ENCODE measurements at places on chromosomes 5 and 9.

- DNase-seq, result no peak
Measured at GRCh38 chr5:108762660-108763059, 15.0 kb downstream of the FER start.

DNA sequence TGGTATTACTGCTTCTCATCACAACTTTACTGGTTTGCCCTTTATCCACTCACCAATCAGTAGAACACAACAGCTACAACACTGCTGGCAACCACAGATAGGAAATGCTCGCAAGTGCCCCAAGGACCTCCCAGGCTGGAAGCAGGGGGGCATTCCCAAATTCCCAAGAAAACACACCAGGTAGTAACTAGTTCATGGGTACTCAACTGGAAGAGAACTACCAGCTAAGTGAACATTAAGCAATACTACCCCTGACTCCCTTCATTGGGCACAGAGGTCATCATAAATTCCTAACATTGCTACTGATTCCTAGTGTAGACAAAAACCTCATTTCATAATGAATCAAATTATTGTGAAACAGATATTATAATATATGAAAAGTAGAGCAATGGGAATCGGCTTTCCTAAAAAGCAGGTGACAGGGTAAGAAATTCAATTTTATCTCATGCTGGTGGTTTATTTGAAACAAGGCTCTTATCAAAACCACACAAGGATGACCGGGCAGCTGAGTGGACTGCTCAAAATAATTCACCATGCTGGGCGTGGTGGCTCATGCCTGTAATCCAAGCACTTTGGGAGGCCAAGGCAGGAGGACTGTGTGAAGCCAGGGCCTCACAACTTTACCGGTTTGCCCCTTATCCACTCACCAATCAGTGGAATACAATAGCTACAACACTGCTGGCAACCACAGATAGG, 81.6 kb downstream of the TLE1 start:
- no peak for DNase-seq

- no peak for DNase-seq
Measured at GRCh38 chr9:38084556-38084880, 15.5 kb upstream of the SHB start.

DNA sequence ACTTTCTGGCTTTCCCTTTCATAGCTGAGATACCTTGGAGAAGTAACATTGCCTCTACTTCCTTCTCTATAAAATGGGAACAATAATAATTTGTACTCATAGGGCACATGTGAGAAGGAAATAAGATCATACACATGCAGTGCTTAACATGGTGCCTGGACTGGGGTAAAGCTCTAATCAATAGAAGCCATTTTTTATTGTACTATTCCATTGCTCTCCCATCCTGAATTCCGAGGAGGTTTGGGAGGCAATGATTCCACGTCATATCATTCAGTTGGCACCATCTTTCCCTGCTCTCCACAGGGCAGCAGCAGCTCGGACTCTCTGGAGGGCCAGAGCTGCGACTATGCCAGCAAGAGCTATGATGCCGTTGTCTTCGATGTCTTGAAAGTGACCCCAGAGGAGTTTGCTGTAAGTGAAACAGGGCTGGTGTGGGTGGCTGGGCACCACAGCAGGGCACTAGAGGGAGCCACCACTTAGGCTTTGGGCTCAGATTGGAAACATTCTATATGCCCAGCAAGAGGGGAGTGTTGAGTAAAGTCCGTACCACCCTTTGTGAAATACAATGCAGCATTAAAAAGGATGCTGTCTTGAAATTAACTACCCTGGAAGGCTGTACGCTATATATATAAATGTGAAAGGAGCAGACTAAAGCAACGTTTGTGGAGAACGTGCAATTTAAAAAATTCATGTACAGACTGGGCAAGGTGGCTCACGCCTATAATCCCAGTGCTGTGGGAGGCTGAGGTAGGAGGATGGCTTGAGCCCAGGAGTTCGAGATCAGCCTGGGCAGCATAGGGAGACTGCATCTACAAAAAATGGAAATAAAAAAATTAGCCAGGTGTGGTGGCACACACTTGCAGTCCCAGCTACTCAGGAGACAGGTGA, 51.2 kb downstream of the RALGPS1 start:
- peak; percentile 57 for DNase-seq

DNA sequence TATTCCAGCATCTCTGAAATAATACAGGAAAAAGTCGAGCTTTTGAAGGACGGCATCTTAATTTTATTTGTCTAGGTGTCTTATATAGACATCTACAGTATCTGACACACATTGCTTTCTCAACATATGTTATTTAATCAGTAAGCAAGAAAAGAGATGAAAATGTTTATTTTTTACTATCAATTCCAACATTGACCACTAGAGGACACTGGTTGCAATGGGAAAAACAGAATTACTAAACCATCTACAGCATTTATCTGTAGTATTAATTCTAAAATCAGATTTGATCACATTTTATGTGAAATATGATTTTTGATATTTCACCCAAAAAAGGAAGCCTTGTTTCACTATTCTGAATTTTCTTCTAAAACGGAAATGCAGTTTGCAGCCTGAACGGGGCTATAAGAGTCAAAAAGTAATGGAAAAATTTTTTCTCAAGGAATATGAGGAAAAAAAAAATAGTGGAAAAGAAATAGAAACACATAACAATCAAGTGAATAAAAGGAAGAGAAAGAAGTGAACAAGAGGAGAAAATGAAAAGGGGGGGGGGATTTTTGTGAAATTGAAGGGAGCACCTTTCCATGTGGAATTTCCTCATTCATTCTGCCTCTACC, 98.6 kb downstream of the OSTF1 start:
- DNase-seq, result peak; percentile 62

DNA sequence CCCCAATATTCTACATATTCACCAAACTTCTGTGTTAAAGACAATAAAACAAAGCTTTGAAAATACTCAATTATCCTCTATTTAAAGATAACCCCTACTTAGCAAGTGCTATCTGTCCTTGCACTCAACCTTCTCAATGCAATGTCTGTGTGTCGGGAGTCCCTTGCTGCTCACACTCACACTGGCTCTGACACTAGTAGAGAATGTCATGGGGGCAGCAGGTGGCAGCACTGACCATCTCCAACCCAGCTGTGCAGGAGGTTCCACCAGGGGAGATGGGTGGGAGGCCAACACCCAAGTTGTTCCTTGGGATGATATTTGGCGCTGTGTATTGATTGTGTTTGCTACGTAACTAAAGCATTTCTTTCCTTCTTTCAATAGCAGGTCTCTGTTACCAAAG, 59.4 kb upstream of the SIMC1 start:
- DNase-seq, result no peak

- peak; percentile 14 for DNase-seq
Measured at GRCh38 chr5:158958021-158958994, 141.4 kb downstream of the EBF1 start.

- no peak for DNase-seq
Measured at GRCh38 chr5:180135967-180136629, 64.5 kb upstream of the RNF130 start.

DNA sequence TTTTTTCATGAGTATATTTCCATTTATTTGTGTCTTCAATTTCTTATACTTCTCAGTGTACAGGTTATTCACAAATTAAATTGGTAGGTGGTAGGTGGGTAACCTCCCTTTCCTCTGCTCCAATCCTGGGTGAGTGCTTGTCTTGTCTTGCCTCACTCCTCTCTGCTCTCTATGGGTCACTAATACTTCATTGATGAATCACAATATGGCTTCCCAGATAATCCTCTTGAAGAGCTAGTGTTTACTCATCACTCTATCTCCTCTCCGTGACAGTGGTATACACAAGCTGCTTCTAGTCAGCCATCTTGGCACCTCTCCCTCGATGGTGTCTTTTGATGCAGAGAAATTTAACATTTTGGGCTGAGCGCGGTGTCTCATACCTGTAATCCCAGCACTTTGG, 331.8 kb upstream of the NMUR2 start:
- no peak for DNase-seq

- DNase-seq, result no peak
Measured at GRCh38 chr9:82242285-82242963, 253.9 kb downstream of the SPATA31D1 start.

DNA sequence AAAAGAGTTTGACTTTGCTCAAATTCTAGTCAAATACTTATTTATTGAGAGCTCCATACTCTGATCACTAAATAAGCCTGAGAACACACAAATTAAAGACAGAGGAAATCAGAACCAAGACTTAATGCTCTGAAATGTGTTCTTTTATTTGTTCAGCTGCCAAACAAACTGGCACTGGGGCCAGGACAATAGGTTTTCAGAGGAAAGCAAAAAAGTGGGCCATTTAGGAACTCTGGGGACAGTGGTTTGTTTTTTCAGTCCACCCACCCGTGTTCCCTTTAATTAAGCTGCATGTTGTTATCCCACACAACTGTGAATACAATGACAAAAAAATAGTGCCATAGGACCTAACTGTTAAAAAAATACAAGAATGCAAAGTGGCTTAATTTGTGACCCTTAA, 95.4 kb upstream of the RETREG1 start:
- no peak for DNase-seq

DNA sequence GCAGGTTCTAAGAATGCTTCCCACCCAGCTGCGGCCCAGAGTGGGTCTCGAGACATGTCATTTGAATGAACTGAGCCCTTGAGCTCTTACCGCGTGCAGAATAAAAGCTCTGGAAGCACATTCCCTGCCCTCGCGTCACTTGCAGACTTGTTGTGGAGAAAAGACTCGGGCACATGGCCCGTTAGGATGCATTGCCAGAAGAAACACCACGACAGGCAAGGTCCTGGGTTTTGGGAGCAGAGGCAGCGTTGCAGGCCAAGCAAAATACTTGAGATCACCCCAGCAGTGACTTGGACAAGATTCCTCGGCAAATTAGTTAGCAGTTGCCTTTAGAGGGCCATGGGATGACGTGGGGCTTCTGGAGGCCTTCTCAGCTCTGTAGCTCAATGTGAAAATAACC, 170.8 kb upstream of the MSX2 start:
- no peak for DNase-seq

DNA sequence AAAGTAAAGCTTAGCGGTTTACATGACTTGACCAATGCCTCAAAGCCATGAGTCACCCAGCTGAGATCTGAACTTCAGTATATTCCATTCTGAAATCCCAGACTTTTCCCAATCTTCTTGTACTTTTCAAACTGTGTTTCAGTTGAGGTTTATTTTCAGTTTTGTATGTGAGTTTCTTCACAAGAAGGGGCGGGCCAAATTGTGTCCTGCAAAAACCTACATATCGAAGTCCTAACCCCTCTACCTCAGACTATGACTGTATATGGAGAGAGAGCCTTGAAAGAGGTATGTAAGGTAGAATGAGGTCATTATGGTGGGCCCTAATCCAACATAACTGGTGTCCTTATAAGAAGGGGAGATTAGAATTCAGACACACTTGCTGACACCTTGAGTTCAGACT, 666 bp upstream of the TLR4 start:
- DNase-seq, result no peak

- no peak for DNase-seq
Measured at GRCh38 chr5:2220741-2221140, 338.0 kb upstream of the IRX4 start.

DNA sequence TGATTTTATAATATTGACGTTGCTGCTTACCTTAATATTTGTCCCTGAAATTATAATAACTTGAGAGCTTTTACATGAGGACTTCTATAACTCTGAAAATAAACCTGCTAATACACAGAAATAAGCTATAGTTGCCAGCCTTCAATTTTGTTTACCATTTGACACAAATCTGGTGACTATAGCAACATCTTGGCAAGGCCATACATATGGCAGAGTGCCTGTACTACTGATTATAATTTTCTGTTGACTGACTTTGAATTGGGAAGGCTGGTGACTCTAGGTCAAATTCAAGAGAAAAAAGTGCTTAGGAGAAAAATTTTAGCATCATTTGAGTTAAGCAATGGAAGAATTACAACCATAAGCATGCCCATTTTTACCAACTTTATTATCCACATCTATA, 581.4 kb upstream of the PTPRD start:
- DNase-seq, result no peak

GRCh38 chr5:155728857-155729683, 597.9 kb upstream of the SGCD start:
- DNase-seq, result no peak

DNA sequence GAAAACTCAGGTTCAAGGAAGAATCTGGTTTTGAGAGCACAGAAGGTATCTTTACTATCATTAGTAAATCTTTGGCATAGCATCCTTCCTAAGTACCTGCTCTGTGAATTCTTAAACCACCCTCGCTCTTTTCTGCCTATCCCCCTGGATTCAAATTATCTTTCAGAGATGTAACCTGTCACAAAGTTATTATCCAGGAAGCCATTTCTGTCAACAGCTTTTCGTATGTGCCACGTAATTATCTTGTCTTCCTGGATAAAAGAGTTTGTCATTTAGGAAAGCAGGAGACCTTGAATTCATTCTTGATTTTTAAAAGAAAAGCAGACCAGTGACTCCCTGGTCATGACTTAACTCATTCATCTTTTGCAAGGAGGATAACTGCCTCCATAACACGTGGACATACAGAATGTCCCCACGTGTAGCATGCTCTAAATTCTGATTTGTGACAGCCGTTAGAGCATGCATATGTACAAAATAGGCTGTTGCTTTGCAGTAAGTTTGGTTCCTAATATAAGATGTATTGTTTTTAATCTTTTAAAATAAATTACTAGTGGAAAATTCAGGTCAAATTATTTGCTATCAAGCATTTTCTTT, 189.0 kb downstream of the TRIO start:
- DNase-seq, result no peak

- DNase-seq, result no peak
Measured at GRCh38 chr5:151451626-151452520, 4.5 kb downstream of the SLC36A1 start.

DNA sequence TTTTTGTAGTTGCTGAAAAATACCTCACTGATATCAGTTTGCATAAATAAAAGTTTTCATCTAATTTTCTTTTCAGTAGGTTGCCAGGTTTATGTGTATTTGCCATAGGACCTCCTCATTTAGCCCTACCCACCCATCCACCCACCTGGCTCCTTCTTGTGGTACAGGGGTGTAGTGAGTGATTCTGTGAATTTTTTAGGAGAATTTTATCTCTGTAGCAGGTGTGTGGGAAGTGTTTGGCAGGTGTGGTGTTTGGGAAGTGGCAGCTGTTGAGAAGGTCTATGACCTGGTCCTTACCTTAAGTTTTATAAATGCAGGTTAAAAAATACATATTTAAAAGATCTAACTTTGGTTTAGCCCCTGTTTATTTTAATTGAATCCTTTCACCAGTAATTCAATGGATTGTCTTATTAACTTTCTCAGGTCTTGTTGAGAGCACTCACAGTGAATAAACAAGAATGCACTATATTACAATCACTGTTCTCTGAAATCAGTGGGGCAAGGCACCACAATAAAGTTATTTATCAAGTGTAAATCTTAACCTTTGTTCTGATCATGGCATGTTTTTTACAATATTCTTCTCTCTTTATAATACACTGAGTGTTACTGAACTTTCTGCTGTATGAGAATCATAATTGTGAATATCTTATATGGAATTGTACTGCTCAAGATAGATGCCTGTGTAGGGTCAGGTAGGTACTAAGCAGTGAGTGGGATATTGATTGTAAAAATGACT, 189.1 kb downstream of the WDR70 start:
- DNase-seq, result no peak
